ENCODE measurements at places on chromosomes 2 and 18.

DNA sequence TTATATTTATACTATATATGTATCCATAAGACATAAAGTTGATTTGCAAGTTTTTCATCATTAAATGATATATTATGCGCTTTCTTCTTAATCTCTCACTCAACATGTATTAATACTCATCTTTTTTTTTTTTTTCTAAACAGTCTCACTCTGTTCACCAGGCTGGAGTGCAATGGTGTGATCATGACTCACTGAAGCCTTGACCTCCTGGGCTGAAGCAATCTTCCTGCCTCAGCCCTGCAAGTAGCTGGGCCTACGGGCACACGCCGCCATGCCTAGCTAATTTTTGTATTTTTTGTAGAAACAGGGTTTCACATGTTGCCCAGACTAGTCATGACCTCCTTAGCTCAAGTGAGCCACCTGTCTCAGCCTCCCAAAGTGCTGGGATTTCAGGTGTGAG is 51.4 kb upstream of the MAP4K3 start:
- no peak for DNase-seq

DNA sequence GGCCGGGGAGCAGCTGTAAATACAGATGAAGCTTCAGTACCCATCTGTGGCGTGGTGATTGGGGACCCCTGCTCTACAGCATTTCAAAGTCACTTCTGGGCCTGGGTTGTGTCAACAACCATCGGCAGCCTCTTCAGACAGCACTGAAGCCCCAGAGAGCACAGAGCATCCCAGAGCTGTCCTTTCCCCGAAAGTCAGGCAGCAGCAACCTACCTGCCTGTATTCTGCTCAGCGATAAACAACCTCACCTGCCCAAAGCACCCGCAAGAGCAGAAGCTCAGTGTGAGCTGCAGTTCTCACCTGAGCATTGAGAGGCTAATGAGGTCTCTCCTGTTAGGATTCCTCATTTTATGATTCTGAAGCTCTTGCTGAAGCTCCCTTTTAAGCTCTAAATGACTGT is 19.3 kb downstream of the TRABD2A start:
- DNase-seq: no peak

GRCh38 chr2:112841295-112842044 is 4.9 kb upstream of the IL1B start:
- no peak for DNase-seq

DNA sequence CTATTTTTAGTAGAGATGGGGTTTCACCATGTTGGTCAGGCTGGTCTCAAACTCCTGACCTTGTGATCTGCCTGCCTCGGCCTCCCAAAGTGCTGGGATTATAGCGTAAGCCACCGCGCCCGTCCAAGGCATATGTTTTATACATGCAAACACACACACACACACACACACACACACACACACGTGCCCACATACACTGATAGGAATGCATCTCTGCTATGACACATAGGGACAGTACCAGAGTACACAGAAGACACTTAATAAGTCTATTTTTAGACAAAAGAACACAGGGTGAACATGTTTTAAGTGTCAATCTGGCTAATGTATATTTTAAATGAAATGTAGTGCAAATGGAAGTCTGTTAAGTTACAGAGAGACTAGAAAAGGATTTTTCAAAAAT is 10.7 kb upstream of the RNF103 start:
- DNase-seq: no peak

DNA sequence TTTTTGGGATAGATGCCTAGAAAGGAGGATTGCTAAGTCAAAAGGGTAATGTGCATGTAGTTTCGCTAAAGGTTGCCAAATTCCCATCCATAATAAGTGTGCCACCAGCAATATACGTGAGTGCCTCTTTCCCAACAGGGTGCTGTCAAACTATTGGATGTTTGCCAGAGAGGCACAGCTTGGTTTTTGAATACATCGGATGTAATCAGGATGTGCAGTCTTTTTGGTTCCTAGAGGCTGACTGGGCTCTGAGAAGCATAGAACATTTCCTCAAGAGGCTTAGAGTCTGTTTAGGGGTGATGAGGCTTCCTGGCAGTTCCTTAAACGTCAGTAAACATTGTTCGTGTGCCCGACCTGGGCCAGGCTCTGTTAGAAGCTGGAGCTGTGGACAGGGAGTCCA is 28.0 kb downstream of the AGAP1 start:
- peak; percentile 71 for DNase-seq

- DNase-seq: no peak
These were observed 2.1 kb upstream of the OTX1 start for GRCh38 chr2:63048367-63049171.

DNA sequence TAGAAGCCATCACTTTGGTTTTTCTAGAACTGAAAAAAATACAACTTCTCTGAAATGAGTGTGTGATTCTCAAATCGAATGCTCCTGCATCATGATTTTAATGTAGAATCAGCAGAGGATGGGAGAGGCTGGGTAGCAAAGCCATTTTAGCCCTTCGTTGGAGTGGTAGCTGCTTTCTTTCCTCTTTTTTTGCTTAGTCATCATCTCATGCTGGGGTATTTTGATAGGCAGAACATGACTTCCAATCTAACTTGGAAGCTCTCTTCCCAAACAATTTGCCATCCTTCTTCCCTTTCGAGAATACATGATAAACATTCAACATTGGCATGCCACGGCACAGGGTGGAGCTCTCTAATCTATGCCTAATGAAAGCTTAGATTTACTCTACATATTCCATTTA is 311.2 kb upstream of the LRATD1 start:
- DNase-seq: no peak

DNA sequence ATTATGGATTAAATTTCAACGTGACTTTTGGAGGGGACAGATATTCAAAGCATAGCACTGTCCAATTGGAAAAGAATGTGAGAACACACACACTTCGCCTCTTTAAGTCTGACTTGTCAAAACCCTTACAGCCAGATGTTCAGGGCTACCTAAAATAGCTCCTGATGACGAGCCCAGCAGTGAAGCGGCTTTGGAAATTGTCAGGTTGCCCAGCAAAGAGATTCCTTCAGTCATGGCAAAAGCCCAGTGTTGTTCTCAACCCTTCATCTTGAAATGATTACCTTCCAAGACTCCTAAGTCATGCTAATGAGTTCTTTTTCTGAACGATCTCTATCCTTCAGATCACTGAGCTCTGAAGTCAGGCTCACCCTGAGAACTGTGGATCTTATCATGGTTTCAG is 436.6 kb downstream of the LRATD1 start:
- no peak for DNase-seq

- no peak for DNase-seq
These were observed 48.4 kb upstream of the STAM2 start for GRCh38 chr2:152223977-152224376.

DNA sequence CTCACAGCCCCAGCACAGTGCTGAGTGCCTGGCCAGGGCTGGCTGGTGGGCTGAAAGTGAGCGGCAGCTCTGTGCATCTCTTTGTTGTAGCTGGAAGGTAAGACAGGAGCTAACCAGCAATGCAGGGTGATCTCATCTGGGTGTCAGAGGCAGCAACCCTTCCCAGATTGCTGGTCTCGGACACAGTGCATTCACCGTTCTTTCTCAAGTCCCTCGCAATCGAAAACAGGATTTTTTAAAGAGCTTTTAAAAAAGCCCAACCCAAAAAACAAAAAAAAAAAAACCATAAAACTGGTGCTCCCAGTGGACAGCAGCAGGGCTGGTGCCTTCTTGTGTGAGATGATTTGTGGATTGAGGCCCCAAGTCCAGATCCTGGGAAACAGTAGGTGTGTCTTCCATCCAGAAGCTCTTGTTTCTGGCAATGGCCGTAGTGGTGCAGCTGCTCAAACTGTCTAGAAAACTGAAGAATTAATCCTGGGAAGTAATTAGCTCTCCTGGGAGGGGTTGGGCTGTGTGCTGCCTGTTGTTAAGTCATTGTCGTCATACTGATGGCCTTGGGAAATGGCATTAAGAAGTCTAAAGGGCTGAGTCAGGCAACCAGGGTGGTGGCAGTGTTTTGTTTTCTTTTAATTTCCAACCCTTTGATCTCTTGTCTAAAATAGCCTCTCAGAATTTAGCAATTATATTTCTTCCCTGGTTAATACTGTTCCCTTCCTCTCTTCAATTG is 156.7 kb downstream of the KLHL29 start:
- peak; percentile 58 for DNase-seq

All from NCI-H510A treated with DMSO at 0.1 percent for 48 hours (cell line).